ENCODE measurements at places on chromosomes 2 and 18. TPM values are rescaled to one million over a fixed set of nuclear protein-coding genes. Genes with fewer than 3 reads are reported as not detected.

Gene SIX3
- total RNA-seq, result not detected

Gene TAF1B
- total RNA-seq, result 5.7 TPM

Gene PJVK
- total RNA-seq, result 1.2 TPM

Gene GKN1
- not detected for total RNA-seq

Gene TNFRSF11A
- 1.3 TPM for total RNA-seq

Gene CAPN14
- total RNA-seq, result not detected

Gene VWC2L
- 0.87 TPM for total RNA-seq

Gene REG1A
- total RNA-seq, result not detected

Gene XDH
- total RNA-seq, result not detected

Gene EVX2
- total RNA-seq, result not detected
